ENCODE measurements at places on chromosomes 16 and 17.

DNA sequence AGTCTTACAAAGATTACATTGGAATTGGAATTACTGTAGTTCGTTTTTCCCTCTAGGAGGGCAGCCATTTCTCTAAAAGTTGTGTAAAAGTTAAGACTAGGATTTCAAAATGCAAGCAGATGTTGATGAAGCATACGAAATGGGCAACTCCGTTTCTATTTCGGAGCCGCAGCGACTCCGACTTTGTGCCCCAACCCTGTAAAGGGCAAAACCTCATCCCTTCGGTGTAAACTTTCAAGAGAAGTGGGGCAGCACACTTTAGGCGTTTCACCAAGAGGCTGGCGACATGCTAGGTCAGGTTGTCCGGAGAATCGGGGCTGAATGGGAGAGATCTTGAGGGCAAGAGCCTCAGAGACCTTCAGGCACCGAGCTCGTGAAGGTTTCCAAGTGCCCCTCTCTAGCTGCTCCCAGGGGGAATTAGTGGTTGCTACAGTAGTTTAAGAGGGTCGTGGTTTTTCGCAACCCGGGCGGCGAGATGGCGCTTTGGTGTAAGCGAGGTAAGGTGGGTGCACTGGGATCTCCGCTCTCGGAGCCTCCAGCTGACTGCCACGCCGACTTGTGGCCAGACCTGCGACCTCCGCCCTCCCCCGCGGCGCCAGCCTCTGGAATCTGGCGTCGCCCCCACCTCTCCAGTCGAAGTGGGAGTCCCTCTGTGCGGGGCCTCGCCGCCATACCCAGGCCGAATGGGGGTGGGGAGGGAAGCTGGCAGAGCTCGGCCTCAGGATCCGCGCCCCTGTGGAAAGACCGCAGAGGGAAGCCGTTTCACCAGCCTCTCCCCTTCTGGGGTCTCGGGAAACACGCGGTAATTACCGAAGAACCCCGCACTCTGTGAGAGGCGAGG, 1.0 kb upstream of the HEXIM2 start:
- no peak for DNase-seq

DNA sequence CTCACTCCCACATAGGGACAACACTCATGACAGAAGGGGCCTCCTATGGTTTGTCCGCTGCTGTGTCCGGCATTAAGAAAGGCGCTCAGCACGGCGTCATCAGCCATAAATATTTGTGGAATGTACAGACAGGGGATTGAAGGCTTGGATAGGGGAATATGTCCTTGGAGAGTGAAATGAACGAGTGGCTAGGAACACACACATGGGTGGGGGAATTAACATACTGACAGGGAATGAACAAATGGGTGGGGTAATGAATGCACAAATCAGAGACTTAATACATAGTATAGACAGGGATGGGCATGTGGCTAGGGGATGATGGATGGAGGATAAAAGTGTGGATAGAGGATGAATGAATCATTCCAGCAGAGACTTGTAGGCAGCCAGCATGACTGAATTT, 154.0 kb upstream of the HSBP1 start:
- DNase-seq = no peak

DNA sequence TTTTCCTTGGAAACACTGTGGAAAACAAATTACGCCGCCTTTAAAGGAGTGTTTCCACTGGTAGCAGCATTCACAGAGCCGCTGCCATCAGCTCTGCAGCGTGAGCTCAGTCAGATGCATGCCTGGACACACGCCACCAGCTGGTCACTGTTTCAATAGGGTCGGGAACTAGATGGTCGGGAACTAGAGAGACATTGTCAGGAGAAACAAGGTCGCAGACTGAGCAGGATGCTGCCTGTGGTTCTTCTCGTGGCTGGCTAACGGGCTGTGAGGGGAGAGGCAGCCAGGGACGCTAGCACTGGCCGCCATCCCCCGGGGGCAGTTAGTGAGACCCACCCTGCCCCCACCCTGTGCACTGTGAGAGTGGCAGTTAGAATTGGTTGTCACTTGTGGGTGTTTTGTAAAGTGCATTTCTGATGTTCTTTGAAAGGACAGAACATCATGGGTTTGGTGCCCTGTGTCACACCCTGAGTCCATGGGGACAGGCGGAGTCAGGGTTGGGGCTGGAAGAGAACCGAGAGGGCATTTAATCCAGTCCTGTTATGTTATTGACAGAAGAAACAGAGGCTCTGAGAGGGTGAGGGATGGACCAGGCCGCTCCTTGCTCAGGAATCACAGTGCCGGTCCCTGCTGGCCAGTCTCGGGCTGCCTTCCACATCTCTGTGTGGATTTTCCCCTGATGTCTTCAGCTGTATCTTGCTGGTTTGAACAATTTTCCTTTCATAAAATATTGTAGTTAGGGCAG, 86.3 kb downstream of the SPECC1 start:
- DNase-seq = no peak

GRCh38 chr17:44004761-44005526, 522 bp downstream of the NAGS start:
- DNase-seq = no peak

Measured in stimulated activated CD8-positive, alpha-beta memory T cell treated with anti-CD3 and anti-CD28 coated beads, Interleukin-15, amount 100 ng/mL, for 1 hour (primary cell).